ENCODE measurements at places on chromosomes 7 and 10.
A peak's percentile ranks its signal among the peaks of the same experiment; 100 is the strongest.

DNA sequence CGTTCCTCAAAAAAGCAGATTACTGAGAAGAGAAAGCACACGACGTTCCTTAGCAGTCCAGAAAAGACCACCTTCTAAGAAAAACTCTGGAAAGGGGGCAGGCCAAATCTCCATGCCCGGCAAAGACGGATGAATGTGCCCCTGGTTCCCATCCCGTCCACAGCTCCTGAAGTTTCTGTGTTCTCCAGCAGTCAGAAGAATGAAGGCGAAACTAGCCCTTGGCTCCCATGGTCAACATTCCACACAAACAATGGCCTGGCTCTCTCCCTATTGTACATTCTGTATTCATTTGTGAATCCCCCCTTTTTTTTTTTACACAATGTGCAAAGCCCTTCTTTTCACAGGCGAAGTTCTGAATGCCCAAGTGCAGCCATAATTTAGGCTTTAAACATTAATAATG is 5.3 kb downstream of the CTBP2 start:
- no peak for DNase-seq

- DNase-seq: peak; percentile 10
These were observed 177.3 kb upstream of the PHYHIPL start for GRCh38 chr10:58998924-58999713.

- no peak for DNase-seq
These were observed 12.7 kb downstream of the PTPRE start for GRCh38 chr10:127919418-127920271.

GRCh38 chr10:4698075-4698474 is 127.9 kb upstream of the AKR1E2 start:
- no peak for DNase-seq

Measured in non-pigmented ciliary epithelial cell (primary cell).